Stimulated activated CD8-positive, alpha-beta memory T cell treated with anti-CD3 and anti-CD28 coated beads, Interleukin-4, amount 100 ng/mL, for 1 hour (primary cell): ENCODE measurements at places on chromosomes 4 and X.

DNA sequence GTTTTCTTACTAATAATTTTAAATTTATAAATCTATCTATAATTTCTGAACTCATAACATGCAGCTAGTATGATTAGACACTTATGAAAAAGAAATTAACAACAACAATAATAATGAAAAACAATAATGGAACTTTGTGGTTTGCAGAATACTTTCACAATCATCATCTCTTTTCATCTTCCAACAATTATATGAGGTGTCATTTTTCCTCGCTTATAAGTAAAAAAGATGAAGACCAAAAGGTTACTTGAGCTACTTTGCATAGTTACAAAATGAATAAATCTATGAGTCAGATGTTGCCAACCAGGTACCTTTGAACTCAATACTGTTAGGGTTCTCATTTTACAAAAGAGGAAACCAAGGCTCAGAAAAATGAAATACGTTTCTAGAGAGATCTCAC lies 98.5 kb upstream of the ELOVL6 start:
- DNase-seq: no peak

DNA sequence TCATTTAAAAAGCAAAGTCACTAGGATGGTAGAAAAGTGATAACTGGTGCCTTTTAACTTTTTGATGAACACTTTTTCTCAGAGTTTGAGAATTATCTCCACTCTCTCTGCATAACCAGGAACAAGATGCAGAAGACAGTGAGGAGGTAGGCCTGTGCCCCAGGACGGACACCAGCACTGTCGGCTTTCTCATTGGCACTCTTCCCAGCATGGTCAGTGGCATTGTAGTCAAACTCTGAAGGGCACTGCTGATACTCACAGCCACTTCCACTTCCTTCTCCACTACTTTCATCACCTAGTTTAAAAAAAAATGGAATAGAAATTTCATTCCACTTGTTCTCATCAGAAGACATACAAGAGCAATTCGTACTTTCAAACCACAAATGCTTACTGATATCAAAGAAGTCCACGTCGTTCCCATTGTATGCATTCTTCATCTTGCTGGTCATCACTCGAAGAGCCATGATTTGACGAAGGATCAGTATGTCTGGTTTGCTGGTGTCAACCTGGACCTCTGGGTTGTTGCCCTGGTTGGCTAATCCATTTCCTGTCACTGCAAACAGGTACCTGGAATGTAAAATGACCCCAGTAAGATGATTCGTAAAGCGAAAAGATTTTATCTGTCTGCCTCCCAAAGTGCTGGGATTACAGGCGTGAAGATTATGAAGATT lies 84.8 kb upstream of the TFDP3 start:
- DNase-seq: no peak

GRCh38 chr4:3502941-3503936 lies 29.0 kb downstream of the LRPAP1 start:
- DNase-seq: no peak

DNA sequence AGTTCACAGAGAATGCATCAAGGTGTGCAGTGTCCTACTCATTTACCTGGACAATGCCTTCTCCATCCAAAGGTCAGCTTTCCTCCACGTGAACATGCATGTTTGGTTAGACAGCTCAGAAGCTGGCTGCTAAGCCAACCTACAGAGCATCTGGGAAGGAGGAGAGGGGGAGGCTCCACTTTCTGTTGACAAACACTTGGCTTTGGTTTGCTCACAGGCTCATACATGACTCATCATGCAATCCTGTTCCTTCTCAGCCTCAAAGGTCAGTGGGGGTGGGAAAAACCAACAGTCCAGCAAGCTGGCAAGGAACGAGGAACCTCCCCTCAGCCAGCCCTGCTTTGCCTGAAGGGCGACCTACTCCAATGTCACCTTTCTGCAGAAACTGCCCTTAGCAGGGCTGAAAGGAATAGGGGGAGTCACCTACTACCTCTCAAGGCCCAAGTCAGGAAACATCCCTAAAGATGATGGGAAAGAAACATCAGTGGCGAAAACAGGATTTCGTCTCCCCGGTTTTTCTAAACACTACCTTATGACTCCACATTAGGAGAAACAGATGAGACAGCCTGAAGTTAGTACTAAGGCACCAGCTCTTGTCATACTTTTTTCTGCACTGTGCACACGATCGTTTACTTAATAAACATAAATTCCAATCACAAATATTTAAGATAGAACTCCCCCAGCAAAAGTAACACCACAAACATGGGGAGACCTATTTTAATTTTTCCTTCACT lies 37.9 kb downstream of the RELL1 start:
- DNase-seq: no peak

- DNase-seq: no peak
These were observed 74.8 kb upstream of the SLC34A2 start for GRCh38 chr4:25580633-25581467.

DNA sequence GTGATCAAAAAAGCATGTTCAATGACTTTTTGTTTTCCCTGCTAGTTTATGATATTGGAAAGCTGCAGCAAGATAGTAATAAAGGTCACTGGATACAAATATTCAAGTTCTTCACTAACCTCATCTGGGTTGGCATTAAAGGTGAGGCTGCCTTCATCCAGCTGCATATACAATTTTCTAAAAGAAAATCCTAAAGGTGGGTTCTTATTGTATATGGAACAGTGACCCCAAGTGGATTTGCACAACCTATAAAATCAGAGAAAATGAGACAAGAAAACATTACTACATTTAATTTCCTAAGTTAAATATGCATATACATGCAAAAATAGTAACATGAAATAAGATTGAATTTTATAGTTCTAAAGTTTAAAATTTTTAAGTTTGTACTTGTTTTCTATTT lies 23.9 kb downstream of the FBXO8 start:
- DNase-seq: no peak

DNA sequence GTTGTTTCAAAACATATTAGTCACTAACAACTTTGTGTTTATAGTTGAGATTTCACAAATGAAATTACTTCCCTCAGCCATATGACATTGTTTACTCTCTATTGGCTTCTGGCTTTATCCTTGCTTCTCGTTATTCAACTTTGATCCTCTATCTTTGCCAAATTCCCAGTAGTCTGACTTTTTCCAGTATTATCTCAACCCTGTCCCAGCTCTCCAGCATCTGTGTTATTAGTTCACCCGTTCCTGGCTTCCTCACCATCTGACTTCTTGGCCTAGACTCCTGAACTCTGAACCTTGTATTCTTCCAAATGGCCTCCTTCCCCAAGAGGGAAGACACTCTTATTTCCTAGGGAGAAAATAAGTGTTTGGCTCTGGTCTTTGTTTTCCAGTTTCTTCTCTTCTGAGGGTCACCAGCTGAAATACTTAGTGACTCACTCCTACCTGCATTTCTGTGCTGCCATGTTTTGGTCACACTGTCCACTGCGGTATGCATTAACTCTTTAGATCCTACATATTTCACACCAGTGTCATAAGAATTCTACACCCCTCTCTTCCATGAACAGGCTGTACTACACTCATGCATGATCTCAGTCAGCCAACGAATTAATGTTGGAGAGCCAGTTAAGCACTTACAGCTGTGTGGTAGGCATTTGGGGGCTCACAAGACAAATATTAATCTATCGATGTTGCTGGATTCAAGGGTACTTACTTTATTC lies 17.0 kb upstream of the ARHGAP24 start:
- DNase-seq: no peak

GRCh38 chrX:40096395-40097091 lies 1.2 kb downstream of the BCOR start:
- DNase-seq: no peak

GRCh38 chr4:2930135-2930757 lies 33.0 kb downstream of the NOP14 start:
- no peak for DNase-seq

DNA sequence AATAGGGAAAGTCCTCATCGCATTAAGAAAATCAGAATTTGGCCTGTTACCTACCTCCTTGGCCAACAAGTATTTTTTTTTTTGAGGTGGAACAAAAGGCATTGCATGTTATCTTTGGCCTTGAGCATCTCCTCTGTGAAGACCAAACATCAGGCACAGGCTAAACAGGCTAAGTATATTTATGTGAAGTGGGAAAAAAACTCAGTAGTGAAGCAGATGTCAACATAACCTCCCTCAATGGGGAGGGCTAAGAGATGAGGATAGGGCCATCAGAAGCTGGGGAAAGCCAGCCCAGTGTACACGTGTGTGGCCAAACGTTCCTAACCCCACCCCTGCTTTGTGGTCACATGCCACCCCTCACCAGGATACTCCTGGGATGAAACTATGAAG lies 102.5 kb downstream of the FNIP2 start:
- no peak for DNase-seq

GRCh38 chr4:55117511-55117910 lies 7.9 kb downstream of the KDR start:
- no peak for DNase-seq

DNA sequence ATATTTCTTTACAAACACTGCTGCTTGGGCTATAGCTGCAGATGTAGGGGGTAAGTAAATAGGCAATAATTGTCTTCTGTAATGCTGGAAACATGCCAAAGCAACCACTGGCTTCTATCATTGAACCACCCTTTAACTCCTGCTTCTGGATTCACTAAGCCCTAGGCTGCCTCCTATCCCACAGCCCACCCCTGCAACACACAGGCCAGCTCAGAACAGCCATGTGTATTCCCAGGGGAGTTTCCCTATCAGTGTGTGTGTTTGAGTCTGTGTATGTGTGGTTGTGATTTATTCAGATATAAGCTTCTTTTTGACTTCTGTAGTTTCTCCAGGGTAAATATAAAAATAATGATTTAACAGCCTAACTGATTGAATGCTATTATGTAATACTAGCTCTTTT lies 291.3 kb downstream of the PCDH10 start:
- no peak for DNase-seq

GRCh38 chr4:146294776-146295175 lies 80.4 kb downstream of the REELD1 start:
- no peak for DNase-seq

DNA sequence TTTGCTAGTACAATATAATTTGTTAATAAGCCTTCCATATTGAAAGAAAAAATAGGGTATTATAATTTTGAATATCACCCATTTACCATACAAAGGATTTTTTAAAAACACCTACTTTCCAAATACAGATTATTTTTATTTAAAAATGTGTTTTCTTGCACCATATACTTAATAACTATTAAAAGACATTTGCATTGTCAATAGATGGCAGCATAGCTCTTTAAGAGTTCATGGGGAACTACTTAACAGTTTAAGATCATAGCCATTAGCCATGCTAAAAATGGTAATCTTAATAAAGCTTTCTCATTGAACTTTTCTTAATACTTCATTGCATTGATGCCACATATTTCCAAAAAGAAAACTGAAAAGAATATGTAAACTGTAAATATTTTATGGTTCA lies 1995.9 kb downstream of the C4orf33 start:
- DNase-seq: no peak

DNA sequence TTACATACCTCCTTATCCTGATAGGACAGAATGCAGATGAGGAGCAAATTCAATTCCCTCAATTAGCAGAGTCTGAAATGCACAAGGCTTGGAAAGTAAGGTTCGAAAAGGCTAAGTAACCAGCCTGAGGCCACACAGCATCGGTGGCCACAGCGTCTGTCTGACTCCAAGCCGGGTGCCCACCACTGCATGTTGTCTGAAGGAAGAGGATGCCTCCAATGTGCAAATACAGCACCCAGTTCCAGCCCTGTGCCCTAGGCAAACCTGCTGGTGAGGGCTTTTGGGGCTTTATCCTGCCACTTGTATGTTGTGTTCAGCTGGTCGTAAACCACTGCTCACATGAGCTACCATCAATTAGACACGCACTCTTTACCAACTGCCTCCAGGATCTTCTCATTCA lies 48.6 kb upstream of the PPP2R2C start:
- no peak for DNase-seq
